Neural progenitor cell (in vitro differentiated cells): ENCODE measurements at places on chromosomes 2 and 18.

GRCh38 chr2:216302981-216303676 is 69.2 kb downstream of the MARCHF4 start:
- no peak overlapping the region for H3K4me3 ChIP-seq
- no peaks in the 10 kb centered on the region for H3K27me3 ChIP-seq
- peaks cover 25% of the 10 kb centered on the region for H3K4me1 ChIP-seq
- DNase-seq, result no peak
- no peak overlapping the region for H3K27ac ChIP-seq
- H3K36me3 ChIP-seq, result no peaks in the 10 kb centered on the region

DNA sequence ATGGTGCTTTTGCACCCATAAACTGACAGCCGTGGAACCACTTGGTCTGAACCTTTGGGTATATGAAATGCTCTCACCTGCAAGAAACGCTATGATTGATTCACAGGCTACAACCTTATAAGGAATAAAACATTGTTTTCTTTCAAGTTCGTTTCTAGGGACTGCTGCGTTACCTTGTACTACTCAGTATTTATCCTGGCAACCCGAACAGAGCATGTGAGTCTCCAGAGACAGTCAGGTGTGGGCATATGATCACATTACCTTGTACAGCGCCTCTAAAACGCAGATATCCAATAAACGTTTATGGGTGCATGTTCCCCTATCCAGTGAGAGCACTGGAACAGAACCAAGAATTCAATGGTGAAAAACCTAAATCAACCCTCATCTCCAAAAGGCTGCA is 1.7 kb downstream of the CCBE1 start:
- peaks cover 43% of the 10 kb centered on the region for H3K4me1 ChIP-seq
- H3K36me3 ChIP-seq, result no peaks in the 10 kb centered on the region
- H3K4me3 ChIP-seq, result peak overlapping the region; percentile 64
- peaks cover 56% of the 10 kb centered on the region for H3K27me3 ChIP-seq
- no peak overlapping the region for H3K27ac ChIP-seq
- no peak for DNase-seq

DNA sequence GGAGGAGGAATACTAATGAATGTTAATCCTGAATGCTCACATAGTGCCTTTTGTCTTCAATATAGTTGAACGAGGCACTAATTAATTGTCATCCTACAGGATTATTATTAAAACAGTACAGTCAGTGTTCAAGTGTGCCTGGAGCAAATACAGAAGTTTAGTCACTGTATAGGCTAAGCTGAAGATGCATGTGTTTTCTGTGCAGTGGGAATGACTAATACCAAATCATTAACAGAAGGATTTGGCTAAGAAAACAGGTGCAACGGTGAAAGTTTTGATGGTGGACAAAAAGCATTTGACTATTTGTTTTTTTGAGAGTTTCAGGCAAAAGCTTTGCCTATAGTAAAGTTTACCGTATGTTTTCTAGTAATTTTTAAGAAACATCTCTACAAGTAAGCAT is 62.8 kb downstream of the DCC start:
- DNase-seq, result no peak
- no peaks in the 10 kb centered on the region for H3K27me3 ChIP-seq
- H3K4me1 ChIP-seq, result no peaks in the 10 kb centered on the region
- H3K36me3 ChIP-seq, result no peaks in the 10 kb centered on the region
- H3K27ac ChIP-seq, result no peak overlapping the region
- H3K4me3 ChIP-seq, result no peak overlapping the region

GRCh38 chr2:161381546-161381945 is 34.6 kb upstream of the TBR1 start:
- H3K4me1 ChIP-seq, result no peaks in the 10 kb centered on the region
- no peak overlapping the region for H3K27ac ChIP-seq
- H3K36me3 ChIP-seq, result no peaks in the 10 kb centered on the region
- H3K27me3 ChIP-seq, result no peaks in the 10 kb centered on the region

GRCh38 chr2:38613126-38613848 is 10.6 kb upstream of the HNRNPLL start:
- no peak overlapping the region for H3K4me3 ChIP-seq
- H3K27me3 ChIP-seq, result no peaks in the 10 kb centered on the region
- no peak for DNase-seq
- no peaks in the 10 kb centered on the region for H3K4me1 ChIP-seq

DNA sequence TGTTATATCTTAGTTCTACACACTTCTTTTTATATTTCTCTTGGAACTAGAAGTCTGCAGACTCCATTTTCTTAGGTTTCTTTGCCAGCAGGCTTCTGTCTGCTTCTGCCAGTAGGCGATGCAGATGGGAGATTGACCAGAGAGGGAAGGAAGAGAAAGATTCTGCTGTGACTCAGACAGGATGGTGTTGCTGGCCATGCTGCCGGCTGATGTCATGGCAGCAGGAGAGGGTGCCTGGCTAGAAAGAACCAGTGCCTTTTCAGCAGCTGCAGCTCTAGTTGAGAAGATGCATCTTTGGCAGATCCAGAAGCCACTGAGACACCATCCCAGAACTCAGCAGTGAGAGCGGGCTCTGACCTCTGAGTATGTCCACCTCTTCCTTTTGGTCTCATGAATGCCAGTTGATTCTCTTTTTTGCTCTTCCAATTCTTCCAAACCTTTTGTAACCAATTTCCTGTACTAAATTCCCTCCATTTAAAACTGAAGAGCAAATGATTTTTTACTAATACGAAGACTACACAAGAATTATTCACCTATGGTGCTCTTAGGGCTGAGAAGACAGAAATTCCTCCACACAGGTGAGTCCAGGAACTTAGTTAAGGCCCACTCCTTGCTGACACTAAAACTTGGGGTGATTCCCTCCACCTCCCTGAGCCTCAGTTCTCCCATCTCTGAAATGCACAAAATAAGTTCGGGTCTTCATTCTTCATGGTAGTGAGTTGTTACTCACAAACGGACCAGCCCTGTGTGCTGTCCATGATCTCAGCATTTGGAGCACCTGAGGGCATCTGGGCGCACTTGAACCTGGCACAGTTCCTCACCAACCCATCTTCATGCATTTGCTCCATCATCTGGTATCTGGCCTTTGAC is 200.7 kb downstream of the MYCN start:
- no peaks in the 10 kb centered on the region for H3K27me3 ChIP-seq
- H3K4me3 ChIP-seq, result no peak overlapping the region
- no peak overlapping the region for H3K27ac ChIP-seq
- DNase-seq, result no peak
- no peaks in the 10 kb centered on the region for H3K36me3 ChIP-seq

DNA sequence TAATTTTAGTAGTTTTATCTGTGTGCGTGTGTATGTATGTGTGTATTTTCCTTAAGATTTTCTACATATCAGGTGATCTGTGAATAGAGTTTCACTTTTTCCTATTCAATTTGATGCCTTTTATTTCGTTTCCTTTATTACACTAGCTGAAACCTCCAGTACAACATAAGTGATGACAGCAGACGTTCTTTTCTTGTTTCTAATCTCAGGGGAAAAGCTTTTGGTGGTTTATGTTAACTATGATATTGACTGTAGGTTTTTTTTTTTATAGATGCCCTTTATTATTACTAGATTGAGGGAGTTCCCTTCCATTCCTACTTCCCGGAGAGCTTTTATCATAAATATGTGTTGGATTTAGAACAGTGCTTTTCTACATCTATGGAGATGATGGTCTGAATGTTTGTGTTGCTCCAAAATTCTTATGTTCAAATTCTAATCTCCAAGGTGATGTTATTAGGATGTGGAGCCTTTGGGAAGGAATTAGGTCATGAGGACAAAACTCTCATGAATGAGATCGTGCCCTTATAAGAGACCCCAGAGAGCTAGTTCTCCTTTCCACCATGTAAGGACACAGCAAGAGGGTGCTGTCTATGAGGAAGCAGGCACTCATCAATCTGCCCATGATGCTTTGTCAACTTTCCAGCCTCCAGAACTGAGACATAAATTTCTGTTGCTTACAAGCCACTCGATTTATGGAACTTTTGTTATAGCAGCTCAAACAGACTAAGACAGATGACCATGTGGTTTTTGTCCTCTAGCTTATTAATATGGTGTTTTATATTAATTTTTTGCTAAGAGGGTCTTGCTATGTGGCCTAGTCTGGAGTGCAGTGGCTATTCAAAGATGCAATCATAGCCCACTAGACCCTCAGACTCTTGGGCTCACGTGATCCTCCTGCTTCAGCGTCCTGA is 5.9 kb upstream of the RHBDD1 start:
- H3K36me3 ChIP-seq, result no peaks in the 10 kb centered on the region
- no peaks in the 10 kb centered on the region for H3K4me1 ChIP-seq
- DNase-seq, result no peak
- peaks cover 6% of the 10 kb centered on the region for H3K27me3 ChIP-seq

DNA sequence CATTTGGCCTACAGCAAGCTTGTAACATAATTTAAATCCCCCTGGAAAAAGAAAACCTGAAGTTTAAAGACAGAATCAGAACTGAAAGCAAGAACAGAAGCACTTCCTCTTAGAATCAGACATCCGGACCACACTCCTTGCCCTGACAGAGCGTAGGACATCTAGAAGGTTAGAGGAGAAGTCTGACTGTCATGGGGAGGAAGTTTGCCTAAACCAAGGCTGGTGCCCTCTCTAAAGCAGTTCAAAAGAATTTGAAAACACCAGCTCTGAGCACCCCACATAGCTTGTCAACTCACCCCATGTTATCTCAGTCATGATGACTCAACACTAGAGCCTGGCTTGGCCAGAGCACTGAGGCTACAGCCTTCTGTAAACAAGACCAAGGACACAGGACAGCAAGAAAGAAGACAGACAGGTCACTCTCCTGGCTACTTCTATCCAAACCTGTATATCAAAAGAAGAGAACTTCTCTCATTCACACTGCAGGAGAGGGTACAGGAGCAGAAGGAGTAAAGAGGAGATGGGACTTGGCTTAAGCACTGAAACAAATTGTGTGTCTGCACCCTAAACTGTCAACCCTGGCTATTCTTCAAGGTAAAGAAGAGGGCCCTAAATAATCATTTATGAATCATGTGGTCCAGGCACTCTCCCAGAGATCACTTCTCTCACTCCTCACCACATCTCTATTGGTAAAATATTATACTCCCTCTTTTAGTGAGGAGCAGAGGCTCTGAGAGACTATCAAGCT is 198.6 kb downstream of the MEMO1 start:
- H3K4me3 ChIP-seq, result no peak overlapping the region
- no peaks in the 10 kb centered on the region for H3K36me3 ChIP-seq
- H3K27me3 ChIP-seq, result no peaks in the 10 kb centered on the region
- H3K4me1 ChIP-seq, result no peaks in the 10 kb centered on the region
- H3K27ac ChIP-seq, result no peak overlapping the region
- DNase-seq, result no peak

DNA sequence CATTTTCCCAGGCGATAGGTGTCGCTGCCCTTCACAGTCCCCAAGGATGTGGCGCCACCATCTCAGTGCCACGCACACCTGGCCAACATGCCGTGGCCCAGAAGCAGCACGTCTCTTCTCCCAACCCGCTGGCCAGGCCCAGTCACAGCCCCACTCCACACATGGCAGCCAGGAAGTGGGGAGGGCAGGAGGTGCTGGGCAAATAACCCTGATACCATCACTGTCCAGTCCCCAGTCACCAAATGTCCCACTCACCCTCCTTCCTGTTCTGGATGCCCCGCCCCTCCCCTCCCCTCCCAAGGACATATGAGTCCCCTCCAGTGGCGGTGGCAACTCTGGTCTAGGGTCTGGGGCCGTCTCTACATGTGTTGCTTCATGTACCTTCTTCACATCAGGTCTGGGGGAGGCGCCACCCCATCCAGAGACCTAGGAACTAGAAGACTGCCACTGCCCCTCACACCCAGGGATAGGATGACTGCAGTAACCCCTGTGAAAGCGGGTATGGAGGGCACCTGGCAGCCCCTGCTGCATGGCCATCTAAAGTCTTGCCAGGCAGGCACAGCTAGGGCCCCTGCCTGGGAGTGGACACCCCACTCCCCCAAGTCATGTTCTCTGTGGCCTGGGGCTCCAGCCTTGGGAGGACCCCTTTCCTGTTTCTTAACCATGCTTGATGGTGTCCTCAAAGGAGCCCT is 7.3 kb upstream of the CAPN10 start:
- H3K27me3 ChIP-seq, result no peaks in the 10 kb centered on the region
- no peaks in the 10 kb centered on the region for H3K4me1 ChIP-seq
- no peak overlapping the region for H3K27ac ChIP-seq
- no peak for DNase-seq
- H3K36me3 ChIP-seq, result no peaks in the 10 kb centered on the region
- no peak overlapping the region for H3K4me3 ChIP-seq

DNA sequence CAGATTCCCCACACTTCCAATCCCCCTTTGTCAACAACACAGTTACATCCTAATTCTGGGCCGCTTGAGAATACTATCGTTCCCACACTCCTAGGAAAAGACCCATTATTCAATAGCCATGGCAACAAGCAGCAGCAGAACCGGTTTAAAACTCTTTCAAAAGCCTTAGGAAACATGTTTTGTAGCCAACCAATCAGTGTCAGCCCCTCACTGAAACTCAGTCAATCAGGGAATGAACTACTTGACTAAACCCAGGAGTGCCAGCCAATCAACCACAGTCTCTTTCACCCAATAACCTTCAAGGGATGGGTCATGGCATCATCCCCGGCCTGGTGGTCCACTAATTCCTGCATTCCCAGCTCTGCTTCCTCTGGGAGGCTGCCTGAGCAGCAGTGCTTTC is 204.8 kb upstream of the HS6ST1 start:
- no peak overlapping the region for H3K4me3 ChIP-seq
- H3K27me3 ChIP-seq, result no peaks in the 10 kb centered on the region
- no peak for DNase-seq
- H3K4me1 ChIP-seq, result peaks cover 3% of the 10 kb centered on the region
- no peaks in the 10 kb centered on the region for H3K36me3 ChIP-seq

- H3K4me3 ChIP-seq, result no peak overlapping the region
- H3K27ac ChIP-seq, result no peak overlapping the region
Observed at GRCh38 chr2:18046017-18046416, 167.6 kb downstream of the KCNS3 start.

DNA sequence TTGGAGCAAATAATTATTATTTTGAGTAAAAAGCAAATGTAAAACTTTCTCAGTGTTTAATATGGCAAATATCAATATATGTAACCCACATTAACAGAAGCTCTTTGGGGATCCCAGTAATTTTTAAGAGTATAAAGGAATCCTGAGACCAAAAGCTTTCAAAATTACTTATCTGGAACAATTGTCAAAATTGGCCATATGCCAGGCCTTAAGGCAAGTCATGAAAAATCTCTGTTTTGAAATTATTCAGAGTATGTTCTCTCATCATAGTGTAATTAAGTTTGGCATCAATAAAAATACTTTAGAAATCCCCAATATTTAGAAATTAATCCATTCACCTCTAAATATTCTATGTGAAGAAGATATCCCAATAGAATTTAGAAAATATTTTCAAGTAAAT is 225.3 kb upstream of the ARL4C start:
- DNase-seq, result no peak
- H3K27ac ChIP-seq, result no peak overlapping the region
- no peaks in the 10 kb centered on the region for H3K27me3 ChIP-seq
- no peaks in the 10 kb centered on the region for H3K36me3 ChIP-seq
- H3K4me3 ChIP-seq, result no peak overlapping the region

- H3K27me3 ChIP-seq, result no peaks in the 10 kb centered on the region
- no peak overlapping the region for H3K27ac ChIP-seq
- H3K4me3 ChIP-seq, result no peak overlapping the region
- H3K36me3 ChIP-seq, result peaks cover 2% of the 10 kb centered on the region
- DNase-seq, result no peak
- H3K4me1 ChIP-seq, result peaks cover 5% of the 10 kb centered on the region
Observed at GRCh38 chr18:40186677-40187076, 1768.4 kb upstream of the PIK3C3 start.

GRCh38 chr2:200156166-200156835 is 150.2 kb upstream of the SPATS2L start:
- no peak for DNase-seq
- H3K4me3 ChIP-seq, result no peak overlapping the region
- H3K36me3 ChIP-seq, result no peaks in the 10 kb centered on the region
- H3K4me1 ChIP-seq, result peaks cover 4% of the 10 kb centered on the region
